ENCODE measurements at places on chromosomes 5 and 9.

DNA sequence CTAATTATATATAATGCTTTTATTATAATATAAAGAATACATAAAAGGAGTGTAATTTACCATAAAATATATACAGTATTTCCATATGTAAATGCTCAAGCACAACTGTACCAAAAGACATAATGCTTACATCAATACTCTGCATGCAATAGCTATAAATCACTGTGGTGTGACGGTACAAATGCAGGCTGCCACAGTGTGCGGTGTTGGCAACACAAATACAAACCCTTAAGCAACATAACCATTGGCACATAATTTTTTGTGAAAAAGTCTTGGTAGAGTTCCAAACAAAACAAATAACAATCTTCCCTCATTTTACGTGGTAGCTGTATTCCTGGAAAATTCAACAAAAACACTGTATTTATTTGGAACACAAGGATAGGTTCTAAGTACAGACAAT is 1.9 kb upstream of the SHISAL2B start:
- DNase-seq, result no peak

DNA sequence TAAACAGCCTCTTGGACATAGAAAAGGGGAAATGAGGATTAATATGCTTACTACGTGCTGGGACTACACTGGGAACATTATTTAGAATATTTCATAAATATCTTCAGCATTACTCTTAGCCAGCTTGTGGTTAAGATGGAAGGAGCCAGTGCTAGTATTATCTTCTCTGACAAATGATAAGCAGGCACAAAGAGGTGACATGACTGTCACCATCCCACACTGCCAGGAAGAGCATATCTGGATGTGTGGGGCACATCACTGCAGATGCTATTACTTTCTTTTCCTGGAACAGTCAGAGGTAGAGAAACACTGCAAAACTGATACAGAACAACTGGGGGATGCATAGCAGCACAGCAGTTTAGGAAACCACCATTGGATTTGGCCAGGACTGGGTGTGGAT is 281.0 kb upstream of the TNC start:
- DNase-seq, result no peak

DNA sequence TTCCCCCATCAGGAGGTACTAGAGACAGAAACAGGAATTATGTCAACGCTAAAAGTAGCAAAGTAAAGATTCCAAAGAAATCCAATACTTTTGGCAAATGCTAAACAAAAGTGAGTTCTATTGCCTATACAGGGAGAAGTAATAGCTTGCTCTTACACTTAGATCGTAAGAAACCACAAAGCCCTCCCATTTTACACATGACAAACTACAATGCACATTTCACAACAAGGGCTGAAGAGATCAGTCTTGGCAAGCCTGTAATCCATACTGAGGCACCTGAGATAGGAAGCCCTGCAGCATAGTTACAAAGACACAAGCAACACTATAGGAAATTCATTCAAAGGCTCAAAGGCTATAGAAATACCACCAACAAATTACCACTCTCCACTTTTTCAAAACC is 7.7 kb downstream of the HNRNPK start:
- DNase-seq, result no peak

- no peak for DNase-seq
Observed at GRCh38 chr9:134551644-134552348, 89.8 kb upstream of the COL5A1 start.

DNA sequence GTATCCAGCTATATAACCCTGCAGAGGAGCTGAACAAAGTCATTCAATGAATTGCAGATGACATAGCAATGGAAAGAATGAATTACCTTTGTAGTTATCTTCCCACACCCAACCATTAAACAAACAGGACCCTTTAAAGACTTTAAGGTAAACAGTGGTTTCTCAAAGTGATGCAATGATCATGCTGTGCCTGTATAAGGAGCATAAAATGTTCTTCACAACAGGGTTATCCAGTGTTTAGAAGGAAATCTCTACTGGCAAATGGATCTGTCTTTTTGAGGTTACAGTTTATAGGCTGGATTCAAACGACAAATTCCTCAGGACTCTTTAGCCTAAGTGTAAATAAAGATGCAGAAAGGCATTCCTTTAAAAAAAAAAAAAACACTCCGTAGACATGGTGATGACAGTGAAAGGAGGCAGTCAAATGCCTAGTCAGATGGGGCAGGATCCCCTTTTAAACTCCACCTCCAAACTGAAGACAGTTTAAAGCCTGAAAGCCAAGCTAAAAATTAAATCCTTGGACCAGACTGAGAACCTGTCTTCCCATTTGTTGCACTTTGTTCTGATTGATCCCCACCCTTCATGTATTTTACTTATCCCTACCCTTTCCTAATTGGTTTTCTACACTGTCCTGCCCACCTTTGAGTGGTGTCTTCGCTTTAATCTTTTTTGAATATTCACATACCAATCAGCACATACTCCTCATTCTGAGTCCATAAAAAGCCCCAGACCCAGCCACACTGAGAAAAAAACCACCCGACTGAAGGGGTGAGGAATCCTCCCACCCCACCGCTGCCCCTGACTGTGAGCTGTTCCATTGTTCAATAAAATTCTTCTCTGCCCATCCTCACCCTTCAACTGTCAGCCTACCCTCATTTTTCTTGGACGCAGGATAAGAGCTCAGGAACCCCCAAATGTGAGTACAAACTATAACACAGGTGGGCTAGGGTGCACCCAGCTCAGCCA is 761.3 kb upstream of the DMAC1 start:
- DNase-seq, result no peak

DNA sequence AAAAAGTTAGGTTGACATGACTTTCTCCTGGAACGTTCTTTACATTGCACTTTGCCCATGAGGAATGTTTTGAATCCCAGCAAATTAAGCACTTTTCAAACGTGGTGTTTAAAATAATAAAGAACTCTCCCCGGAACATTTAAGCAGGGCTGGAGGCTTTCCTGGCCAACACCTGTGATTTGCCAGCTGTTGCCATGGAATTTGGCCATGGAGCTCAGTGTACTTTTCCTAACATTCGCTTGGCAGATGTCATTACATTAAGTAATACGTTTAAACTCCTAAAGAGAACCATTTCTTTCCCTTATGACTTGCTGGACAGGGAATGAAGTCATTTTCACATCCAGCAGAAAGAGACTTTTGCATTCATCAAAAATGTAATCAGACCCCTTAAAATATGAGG is 146.1 kb downstream of the GAS1 start:
- no peak for DNase-seq

GRCh38 chr9:37609735-37610397 is 17.5 kb upstream of the TOMM5 start:
- DNase-seq, result no peak

- DNase-seq, result no peak
Observed at GRCh38 chr9:132857031-132857430, 21.1 kb downstream of the AK8 start.

- DNase-seq, result no peak
Observed at GRCh38 chr5:132370181-132370970, 866 bp downstream of the SLC22A5 start.

DNA sequence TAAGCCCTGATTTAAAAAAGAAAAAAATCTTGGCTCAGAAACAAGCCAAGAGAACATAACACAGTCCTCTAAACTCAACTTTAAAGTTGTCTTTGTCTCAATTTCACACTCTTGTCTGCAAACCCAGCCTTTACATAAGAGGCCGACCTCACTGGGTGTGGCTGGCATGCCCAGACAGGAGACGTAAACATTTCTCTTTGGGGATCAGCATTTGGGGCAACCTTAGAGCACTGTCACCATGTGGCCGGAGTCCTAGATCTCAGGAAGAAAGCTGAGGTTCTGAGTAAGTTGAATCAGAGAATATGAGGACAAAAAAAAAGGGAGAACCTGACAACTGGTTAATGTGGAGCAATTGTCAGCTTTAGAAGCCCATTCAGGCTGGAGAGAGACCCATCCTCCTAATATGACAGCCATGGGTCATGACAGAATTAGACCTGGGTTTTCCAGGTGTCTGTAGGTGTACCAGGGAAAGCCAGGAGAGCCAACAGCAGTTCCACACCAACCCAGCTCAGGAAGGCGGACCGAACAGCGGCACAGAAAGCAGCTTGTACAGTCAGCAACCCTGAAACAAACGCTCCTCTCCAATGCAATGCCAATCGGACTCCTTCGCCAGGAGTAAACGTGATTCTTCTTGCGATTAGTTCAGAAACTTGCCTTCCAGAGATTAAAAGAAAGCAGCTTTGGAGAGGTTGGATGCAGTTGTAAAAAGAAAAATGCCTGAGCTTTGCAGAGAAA is 97.9 kb upstream of the MAP3K1 start:
- DNase-seq, result no peak

GRCh38 chr9:33289496-33289895 is 820 bp upstream of the NFX1 start:
- DNase-seq, result peak; percentile 51

DNA sequence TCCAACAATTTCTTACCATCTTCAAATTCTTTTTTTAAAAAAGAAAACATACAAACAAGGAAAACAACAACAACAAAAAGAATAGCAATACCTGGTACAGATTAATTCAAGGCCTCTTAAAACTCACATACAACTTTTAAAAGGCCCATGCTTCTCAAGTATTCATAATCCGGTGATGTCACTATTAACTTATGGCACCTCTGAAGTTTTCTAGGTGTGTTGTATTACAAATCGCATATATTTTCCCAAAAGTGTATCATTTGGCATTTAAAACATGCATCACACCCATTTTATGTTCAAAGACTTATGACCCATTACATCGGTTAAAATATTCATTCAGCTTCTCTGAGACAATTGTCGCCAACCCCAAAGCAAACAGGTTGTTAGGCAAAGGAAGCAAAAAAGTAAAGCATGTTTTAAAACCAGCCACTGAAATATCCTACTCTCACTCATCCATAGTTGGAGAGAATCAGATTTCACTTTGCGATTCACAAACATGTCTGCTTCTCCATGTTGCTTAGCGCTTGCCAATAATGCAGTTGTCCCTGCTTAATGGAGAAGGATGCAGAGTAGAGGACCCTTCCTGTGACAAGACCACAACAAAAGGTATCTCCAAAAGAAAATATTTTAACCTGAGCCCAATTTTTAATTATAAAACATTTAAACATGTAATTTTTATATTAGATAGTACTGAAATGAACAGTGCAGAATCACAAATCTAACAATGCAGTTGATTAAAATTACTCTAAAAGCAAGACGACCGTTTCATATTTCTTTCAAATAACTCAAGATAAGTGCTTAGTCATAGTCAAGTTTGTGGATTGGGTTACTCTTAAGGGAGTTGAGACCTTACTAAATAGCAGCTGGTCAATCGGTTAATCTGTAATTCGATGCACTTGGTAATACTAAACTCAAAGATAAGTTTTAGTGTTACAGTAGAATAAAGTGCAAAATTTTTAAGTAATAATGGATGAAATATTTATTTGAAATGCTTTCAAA is 1.6 kb downstream of the SKP1 start:
- DNase-seq, result no peak

- DNase-seq, result no peak
Observed at GRCh38 chr9:117744369-117744768, 40.2 kb downstream of the TLR4 start.

DNA sequence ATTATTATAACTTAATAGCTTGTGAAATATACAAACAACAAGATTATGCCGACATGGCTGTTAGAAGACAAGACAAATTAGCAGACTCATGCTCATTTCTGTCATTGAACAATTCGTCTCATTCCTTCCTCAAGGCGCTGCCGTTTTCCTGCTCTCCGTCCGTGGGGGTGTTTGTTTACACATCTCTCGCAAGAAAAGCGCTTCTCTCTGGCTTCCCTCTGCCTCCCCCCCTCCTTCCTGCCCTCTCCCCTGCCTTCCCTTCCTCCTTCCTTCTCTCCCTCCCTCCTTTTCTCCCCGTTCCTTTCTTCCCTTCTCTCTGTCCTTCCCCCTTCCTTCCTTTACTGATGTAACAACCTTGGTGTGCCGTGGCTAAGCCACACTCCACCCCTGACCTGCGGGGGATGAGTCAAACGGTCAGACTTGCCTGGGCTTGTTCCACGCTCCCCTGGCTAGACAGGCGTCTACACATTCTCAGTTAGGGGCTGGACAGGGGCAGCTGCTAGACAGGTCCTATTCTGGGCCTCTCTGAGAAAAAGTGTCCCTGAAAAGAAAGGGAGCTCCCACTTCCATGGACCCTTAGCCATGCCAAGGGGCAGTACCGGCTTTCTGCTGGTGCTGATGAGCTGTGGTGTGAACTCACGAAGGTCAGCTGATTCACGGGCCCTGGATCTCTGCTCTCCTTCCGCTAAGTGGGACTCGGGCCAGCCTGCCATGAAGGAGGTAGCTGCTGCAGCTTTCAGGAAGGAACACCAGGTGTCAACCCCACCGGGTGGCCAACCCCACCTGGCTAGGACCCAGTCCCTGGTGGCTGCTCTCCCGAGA is 32.0 kb upstream of the SPTLC1 start:
- no peak for DNase-seq

DNA sequence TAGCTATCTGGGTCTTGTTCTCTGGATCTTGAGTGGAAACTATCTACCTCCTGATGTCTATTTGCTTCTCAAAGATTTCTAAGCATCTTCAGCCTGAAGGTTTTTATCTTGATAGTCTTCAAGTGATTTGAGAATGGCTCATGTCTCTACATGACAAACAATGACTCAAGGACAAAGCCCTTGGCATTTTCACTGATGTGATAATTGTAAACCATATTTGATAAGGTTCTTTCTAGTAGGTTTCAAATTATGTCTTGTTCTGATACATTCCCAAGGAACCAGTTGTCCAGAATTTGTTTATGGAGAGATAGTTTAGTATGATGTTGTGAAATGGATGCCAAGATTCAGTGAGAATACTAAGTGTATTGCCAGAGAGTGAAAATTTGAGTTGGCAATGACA is 1079.3 kb upstream of the CDH9 start:
- no peak for DNase-seq

DNA sequence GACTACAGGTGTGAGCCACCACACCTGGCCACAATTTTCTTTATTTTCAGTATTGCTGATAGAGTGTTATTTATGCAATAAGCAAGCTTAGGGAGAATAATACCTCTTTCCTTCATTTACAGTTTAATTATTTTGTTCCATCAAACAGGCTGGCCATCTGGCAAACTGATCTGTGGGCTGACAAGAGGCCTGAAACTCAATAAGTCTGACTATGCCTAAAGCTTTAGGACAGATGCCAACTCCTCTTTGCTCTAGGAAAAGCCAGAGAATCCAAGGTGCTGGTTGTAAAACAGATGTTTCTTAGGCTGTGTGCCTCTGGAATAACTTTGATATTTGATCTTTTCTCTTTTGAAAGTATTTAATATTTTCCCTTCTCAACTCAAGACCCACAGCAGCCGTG is 98.4 kb downstream of the TARS1 start:
- DNase-seq, result no peak

GRCh38 chr9:130729145-130729544 is 35.6 kb downstream of the EXOSC2 start:
- DNase-seq, result no peak

DNA sequence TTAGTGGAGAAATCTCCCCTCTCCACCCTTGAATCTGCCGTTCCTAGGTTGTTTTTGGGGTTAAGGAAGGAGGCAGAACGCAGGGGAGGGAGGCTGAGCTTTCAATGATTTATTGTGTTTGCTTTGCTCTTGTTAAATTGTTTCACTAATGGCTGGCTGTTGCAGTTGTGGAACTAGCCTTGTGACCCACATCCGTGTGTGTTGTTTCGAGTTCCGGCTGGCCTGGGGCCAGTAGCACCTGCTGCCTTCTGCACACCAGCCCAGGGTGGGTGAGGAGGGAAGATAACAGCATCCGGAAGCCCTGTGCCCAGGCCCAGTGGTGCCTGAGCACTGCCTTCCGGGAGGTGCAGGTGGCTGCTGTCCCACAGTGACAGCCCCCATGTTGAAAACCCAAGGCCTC is 3.6 kb downstream of the ERGIC1 start:
- no peak for DNase-seq

- no peak for DNase-seq
Observed at GRCh38 chr5:14925326-14925725, 53.7 kb upstream of the ANKH start.

GRCh38 chr5:76763136-76763535 is 47.2 kb downstream of the F2R start:
- DNase-seq, result no peak
